ENCODE measurements at places on chromosomes 6 and 20.

GRCh38 chr6:7101290-7101689, 6.5 kb upstream of the RREB1 start:
- DNase-seq, result no peak

GRCh38 chr6:160583794-160584193, 80.3 kb downstream of the LPA start:
- no peak for DNase-seq

- no peak for DNase-seq
These were observed 58.3 kb downstream of the LY86 start for GRCh38 chr6:6646859-6647258.

- DNase-seq, result no peak
These were observed 199.0 kb downstream of the RNF144B start for GRCh38 chr6:18586133-18586532.

GRCh38 chr20:18783385-18783959, 30.1 kb upstream of the SCP2D1 start:
- DNase-seq, result no peak

DNA sequence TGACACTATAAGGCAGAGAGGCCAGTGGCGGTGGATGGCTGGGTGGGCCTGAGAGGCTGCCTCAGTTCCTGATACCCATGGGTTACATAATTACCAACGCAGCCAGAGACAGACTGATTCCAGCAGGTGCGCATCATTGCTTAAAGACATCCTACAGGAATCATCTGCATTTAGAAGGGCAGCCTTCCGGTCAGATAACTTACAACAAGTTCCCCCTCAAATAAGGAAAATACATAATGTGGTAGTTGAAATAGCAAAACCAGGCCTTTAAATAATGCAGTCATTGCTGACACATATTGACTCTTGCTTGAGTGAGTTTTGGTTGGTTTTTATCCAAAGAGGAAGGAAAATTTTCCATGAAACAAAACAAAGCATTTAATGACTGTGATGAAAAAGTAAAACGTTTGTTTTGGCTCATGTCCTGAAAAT, 81.9 kb downstream of the SIM1 start:
- no peak for DNase-seq

GRCh38 chr6:156701966-156702365, 75.2 kb upstream of the ARID1B start:
- no peak for DNase-seq

- no peak for DNase-seq
These were observed 139.2 kb upstream of the SASH1 start for GRCh38 chr6:148203281-148203925.

DNA sequence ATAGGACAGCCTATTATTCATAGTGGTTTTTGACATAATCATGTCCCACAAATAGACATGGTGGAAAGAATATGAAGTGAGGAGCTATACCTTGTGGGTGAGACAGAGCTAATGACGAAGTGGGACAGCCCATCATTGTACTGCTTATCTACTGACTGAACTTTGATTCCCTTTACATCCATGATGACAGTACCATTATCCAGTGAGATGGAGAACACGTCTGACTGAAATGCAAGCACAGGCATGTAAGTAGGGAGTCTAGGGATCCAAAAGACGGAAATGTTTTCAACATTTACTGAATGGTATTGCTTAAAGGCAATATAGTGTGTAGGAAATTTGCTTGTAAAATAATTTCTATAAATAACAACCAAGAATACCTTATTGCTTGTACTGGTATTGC, 43.5 kb downstream of the FAM229B start:
- DNase-seq, result no peak

- DNase-seq, result no peak
These were observed 1.2 kb downstream of the DUSP22 start for GRCh38 chr6:293193-294174.

DNA sequence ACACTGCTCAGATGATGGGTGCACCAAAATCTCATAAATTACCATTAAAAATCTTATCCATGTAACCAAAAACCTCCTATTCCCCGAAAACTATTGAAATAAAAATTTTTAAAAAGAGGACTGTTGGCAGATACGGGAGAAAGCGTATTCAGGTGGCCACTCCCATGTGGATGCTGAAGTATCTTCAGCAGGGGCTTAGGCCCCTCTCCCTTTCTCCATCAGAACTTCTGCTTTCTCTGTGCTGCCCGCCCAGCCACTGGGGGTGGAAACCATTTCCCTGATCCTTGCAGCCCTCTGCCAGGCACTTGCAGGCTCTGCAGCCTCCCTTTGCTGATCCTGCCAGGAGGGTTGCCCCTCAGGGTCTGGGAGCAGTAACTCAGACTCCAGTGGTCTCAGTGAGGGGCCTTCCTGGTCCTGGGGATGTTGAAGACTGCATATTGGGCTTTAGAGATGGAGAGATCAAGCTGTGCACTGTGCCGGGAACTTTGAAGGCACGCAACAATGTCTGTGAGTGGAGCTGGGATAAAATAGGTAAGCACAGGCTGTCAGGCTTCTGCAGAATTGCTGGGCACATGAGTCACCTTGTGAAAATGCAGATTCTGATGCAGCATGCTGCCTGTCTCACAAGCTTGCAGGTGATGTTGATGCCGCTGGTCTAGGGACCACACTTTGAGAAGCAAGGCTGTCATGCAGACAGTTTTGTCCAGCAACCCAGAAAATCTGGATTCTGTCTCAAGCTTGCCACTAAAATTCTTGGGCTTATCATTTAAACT, 59.6 kb downstream of the SLC24A3 start:
- DNase-seq, result no peak

GRCh38 chr6:25875926-25876602, 2.0 kb upstream of the SLC17A3 start:
- DNase-seq, result no peak

DNA sequence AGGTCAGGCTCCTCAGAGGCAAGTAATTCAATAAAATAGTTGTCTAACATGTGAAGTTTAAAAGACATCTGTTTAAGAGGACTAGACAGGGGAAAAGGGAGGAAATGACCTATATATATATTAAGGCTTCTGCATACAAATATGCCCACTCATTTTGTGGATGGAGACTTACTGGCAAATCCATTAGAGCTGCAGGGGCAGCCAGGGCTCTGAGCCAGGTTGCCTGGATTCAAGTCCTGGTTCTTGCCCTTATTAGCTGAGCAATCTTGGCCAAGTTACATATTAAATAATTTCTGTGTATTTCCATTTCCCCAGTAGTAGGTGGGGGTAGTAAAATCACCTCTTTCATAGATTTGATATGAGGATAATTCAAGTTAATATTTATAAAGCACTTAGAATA, 287.0 kb upstream of the RIMS1 start:
- DNase-seq, result no peak

DNA sequence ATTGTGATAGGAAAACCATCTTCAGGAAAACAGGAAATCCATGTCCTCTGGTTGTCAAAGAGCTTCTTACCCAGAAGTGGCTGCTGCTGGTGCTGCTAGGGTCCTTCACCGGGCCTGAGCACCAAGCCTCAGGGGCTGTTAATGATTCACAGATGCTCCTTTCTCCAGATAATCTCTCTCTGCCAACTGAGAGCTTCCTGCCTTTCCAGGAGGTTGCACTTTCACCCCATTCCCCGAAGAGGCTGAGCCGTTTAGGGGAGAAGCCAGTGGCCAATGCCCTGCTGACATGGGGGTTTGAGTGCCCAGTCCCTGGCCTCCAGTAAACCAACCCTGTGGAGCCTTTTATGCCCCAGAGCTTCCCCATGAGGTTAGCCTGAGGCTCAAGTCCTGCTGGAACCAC, 122.4 kb downstream of the CBLN4 start:
- DNase-seq, result no peak

- DNase-seq, result no peak
These were observed 166.0 kb downstream of the RALGAPA2 start for GRCh38 chr20:20546402-20546801.

DNA sequence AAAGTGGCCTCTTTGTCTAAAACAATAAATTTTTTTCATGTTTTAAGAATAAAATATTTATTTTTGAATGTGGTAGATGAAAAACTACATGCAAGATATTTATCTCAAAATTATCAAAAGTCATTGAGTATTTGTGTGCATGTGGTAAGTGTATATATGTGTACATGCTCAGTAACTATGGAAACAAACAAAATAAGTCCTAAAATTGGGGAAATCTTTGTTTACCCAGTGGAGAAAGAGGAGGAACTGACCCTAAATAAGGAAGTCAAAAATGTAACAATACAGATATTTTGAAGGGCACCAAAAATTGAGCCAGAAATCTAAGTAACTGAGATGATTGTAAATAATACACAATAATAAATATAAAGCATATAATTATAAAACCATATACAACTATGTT, 639.2 kb downstream of the MAFB start:
- DNase-seq, result no peak

GRCh38 chr20:36241678-36242077, 5.4 kb downstream of the AAR2 start:
- no peak for DNase-seq

GRCh38 chr6:168439794-168440450, 1.1 kb upstream of the SMOC2 start:
- no peak for DNase-seq

DNA sequence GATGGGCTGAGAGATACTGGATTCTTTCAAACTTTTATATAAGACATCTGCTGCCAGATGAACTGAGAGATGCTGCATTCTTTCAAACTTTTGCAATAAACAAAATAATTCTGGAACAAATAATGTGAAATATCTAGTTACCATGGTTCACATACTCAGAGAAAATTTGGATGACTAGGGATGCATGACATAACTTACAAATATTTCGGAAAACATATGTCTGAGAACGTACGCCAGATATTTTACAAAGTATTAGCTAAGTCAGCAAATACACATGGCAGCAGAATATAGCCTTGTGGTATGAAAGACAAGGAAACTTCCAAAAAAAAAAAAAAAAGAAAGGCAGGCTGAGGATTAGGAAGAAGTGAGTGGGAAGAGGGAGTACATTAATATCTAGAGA, 113.3 kb upstream of the TRAF3IP2 start:
- no peak for DNase-seq

- no peak for DNase-seq
These were observed 146.6 kb upstream of the GLP1R start for GRCh38 chr6:38901802-38902522.

DNA sequence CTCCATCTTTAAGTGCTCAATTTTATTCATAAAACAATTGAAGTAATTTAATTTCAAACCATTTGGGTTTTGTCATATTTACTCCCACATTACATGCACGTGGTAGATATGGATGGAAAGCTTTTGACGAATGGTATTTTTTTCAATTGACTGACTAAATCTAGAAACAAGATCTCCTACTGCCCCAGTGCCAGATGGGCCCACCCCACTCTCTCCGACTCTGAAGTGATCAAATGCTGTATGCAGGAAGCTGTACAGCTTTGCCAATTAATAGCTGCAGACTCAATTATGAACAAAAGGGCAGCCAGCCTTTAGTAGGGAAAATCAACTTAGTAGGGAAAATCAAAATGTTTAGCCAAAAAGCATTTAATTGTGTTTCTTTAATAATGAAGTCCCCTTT, 46.2 kb downstream of the PACRG start:
- no peak for DNase-seq

- DNase-seq, result no peak
These were observed 130.6 kb downstream of the NFATC2 start for GRCh38 chr20:51411870-51412269.

DNA sequence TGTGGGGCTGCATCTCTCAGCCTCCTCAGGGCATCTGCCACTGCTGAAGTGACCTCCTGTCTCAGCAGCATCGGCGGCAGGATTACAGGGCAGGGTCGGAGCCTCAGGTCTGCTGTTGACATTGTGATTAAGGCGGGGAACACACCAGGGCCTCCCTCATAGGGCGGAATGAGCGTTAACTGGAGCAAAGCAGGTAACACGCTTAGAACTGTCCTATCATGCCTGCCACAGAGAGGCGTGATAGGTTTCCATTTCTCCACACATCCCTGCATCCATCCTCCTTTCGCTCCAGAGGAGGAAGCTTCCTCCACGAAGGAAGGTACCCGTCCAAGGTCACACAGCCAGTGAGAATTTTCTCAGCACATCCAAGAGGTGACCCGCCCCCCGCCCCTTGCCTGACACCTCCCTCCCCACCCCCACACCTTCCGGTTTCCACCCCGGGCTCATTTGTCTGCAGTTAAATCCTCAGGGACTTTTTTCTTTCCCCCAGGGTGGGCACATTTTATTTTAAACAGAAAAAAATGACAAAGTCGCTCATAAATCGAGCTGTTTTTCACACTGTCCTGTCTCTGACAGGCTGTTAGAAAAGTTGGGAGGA, 200.8 kb downstream of the TFAP2C start:
- no peak for DNase-seq

DNA sequence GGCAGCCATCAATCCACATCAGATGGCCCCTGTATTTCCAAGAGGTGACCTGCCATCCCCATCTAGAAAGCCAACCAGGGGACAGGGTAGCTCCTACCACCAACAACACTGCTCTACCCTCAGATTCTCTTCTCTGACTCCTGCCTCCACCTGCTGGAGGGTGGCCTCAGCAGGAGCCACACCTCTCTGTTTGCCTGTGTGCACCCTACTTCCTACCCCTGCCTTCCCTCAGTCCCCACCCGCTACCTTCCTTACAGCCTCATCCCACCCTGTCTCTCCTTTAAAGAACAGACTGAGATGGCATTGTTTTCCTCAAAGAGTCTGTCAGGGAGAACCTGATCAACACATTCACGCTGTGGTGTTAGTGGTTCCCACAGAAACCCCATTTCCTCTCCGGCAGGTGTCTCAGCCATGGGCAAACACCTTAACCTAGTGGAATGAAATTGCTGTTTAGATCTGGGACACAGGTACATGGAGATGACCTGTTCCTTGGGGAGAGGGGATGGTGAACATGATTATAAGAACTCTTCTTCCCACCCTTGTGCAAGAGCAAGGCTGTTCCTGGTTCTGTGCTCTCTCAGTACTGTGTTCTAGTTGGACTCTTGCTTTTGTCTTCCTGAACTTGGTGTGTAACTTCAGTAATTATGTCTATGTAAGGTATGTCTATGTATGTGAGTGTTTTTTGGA, 1.8 kb downstream of the ENTPD6 start:
- DNase-seq, result no peak

- DNase-seq, result no peak
These were observed 411 bp downstream of the DSN1 start for GRCh38 chr20:36773107-36773596.

GRCh38 chr6:170450916-170451761, 102.0 kb downstream of the PSMB1 start:
- DNase-seq, result no peak

GRCh38 chr6:152293404-152293803, 343.8 kb downstream of the SYNE1 start:
- DNase-seq, result no peak

DNA sequence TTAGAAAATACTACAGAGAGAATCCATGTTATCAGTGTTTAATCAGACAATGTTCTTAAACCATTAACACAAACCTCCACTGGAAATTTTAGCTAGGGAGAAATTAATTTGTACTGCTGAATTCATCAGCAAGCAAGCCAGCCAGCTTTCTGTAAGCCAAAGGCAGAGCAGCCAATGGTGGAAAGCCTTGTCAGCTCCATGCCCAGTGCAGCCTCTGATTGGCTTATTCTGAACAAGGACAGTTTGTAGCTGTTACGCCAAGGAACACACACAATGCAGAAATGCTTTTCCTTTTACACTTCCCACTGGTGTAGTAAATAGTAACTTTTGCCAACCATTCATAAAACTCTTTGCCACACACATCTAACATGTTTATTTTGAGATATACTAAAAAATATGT, 265.0 kb downstream of the TENT5A start:
- peak; percentile 11 for DNase-seq
